ENCODE measurements at places on chromosomes 16 and 17. TPM values are rescaled to one million over a fixed set of nuclear protein-coding genes. Genes with fewer than 3 reads are reported as not detected.

MYLK3 gene
- 261 TPM for total RNA-seq

TAT gene
- not detected for total RNA-seq

DNA sequence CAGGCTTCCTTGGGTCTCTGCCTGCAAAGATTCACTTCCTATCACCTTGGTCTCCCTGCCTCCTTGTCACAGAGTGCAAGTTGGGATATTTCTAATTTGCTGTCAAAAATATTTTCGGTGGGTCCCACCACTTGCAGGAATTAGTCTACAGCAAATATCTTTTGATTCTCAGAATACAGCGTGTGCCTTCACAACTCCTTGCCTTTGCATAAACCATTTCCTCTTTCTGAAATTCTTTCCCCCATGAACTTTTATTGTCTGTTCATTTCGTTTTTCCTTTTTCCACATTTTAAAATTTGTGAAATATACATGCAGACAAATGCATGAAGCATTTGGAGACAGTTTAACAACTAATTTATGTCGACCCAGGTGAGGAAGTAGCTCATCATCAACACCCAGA, 60.0 kb downstream of the HS3ST3B1 start:
- DNase-seq, result no peak

KRTAP3-1 gene
- not detected for total RNA-seq

- no peak for DNase-seq
These were observed 131.4 kb upstream of the GSE1 start for GRCh38 chr16:85481738-85482137.

CCDC200 gene
- not detected for total RNA-seq

IGFALS gene
- total RNA-seq, result not detected

DNA sequence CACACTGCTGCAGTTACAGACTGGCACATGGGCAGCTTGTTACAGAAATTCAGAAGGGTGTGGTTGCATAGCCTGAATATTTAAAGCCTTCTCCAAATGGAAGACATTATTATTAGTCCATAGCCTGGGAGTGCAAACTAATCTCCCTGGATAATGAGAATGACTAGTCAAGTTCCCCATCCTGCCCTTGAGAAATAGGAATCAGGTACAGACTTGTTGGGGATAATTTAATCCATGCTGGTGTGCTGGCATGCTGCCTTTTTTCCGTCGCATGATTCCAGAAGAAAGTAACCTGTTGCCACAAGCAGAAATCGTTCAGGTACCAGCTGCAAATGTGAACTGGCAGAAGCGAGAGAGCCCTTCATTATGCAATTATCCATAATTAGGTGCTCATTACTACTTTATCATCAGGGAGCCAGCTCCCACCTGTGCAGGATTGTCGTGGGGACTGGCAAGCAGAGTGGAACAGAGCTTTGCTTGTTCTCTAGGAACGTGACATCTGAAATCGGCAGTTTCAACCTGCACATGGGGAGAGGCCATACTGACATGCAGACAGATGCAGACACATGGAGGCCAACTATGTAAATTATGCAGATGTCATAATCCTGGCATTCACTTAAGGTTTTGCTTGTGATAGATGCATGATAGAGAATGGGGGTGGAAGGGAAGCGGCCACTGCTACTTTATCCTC, 419.4 kb downstream of the PMP22 start:
- no peak for DNase-seq

MT1G gene
- not detected for total RNA-seq

ZNF747 gene
- total RNA-seq, result 5.7 TPM

TPSG1 gene
- total RNA-seq, result 0.30 TPM

- DNase-seq, result no peak
These were observed 177.4 kb upstream of the CDH5 start for GRCh38 chr16:66188917-66189725.

DNA sequence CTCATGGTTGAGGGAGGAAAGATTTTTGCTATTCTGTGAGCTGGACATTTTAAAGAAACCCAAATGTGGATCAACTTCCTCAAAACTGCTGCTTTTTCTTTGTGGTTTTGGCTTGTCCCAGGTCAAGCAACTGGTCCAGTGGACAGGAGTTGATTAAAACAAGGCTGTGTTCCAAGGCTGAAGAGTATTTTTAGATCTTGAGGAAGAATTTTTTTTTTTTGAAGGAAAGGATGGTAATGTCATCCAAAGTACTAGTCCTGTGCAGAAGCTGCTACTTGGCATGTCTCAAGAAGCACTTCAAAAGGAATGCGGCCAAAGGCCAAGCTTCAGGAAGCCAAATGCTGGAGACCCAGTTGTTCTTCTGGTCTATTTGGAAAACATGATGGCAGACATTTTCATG, 8.0 kb upstream of the MYH2 start:
- DNase-seq, result no peak

GRCh38 chr17:81859906-81860755, at the start of gene P4HB:
Gene P4HB, minus strand, starts transcription at chr17:81860535. Its CDS starts 64 bp downstream, at chr17:81860471.
- DNase-seq, result no peak

- DNase-seq, result no peak
These were observed 324.8 kb downstream of the PMP22 start for GRCh38 chr17:14940108-14940937.

SPATA32 gene
- not detected for total RNA-seq

- no peak for DNase-seq
These were observed 110.2 kb upstream of the ELAC2 start for GRCh38 chr17:13127921-13128602.

DNA sequence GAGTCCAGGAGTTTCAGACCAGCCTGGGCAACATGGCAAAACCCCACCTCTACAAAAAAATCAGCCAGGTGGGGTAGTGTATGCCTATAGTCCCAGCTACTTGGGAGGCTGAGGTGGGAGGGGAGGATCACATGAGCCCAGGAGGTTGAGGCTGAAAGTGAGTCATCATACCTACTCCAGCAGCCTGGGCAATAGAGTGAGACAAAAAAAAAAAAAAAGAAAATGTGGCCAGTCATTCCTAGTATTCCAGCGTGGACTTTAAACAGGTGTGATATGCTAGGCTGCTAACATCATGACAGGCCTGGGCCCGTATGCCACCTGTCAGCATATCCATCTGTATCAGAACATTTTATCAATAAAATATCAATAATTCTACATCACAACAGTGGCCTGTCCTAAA, 143.3 kb downstream of the AATF start:
- DNase-seq, result no peak

GRCh38 chr17:18172531-18173278, 10.9 kb upstream of the ALKBH5 start:
- DNase-seq, result no peak

DNA sequence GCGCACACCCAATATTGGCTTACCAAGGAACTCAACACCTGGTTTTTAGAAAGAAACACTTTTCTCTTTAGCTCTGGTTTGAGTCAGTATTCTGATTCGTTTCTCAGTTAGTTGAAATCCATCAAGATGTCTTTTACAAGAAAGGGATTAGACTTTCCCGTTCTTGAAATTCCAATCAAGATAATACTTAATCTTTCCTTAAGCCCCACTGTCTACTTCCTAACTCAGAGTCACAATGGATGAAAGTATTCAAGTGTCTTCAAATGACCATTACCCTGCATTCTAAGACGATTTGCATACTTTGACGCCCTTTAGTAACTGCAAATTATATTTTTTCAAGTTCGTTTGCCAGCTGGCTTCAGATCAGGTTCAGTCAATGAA, 189.8 kb downstream of the USP22 start:
- no peak for DNase-seq

GRCh38 chr17:1714427-1714979, 4.3 kb upstream of the TLCD2 start:
- DNase-seq, result peak; percentile 98

GRCh38 chr17:48751172-48751571, 22.6 kb upstream of the HOXB13 start:
- no peak for DNase-seq

GRCh38 chr17:55555772-55556171, 44.5 kb upstream of the SMIM36 start:
- DNase-seq, result peak; percentile 58

DNA sequence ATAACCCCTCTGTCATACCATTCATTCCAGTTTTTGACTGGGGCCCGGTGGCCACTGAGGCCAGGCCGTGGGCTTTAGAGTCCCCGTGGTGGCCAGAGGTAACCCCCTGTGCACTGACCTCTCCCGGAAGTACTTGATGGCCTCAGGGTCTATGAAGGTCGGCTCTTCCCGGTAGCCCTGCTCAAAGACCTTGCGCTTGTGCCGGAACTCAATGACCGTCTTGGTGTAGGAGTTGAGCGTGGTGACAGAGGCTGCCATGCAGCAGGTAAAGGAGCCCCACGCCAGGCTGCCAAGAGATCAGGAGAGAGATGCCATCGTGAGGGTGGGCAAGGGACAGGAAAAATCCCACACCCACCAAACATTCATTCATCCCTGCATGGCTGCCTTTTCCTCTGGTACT, 234.8 kb downstream of the GSG1L start:
- no peak for DNase-seq

TMIGD1 gene
- total RNA-seq, result not detected

DNA sequence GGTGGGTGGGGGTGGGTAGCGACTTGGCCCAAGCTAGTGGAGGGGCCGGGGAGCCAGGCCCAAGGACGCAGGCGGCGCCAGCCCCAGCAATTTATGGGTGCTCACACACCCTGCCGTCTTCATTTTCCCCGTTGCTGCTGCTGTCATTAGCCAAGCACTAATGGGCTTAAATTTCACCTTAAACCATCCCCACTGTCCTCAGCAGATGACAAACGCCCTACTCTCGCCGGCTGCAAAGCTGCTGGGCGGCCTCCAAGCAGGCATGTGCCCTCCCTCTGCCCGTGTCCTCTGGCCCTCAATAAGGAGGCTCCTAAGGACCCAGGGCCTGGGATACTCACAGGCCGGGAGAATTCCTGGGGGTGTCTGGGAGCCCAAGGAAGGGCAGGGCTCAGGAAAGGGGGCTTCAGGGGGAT, 66.1 kb downstream of the SREBF1 start:
- no peak for DNase-seq

ASIC2 gene
- total RNA-seq, result not detected

GRCh38 chr16:57852189-57852588, 49.9 kb upstream of the KIFC3 start:
- no peak for DNase-seq

DNA sequence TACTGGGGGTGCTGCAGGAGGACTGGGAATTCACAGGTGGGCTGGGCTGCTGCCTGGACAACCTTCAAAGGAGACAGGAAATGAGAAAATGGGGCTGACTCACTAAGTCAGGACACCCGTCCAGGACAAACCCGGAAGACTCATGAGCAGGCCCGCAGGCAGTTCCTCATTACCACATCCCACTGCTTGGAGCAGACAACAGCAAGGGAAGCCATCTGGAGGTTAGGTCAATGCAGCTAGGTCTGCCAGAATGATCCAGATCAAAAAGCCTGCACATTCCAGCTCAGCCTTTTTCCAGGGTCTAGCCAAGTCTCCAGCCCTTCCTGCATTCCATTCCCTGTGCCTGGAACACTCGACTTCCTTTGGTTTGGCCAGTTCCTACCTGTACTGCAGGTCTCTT, 536.5 kb upstream of the CDH11 start:
- no peak for DNase-seq

LLGL2 gene
- 4.1 TPM for total RNA-seq

- DNase-seq, result no peak
These were observed 51.2 kb downstream of the ABAT start for GRCh38 chr16:8725513-8726178.

DNA sequence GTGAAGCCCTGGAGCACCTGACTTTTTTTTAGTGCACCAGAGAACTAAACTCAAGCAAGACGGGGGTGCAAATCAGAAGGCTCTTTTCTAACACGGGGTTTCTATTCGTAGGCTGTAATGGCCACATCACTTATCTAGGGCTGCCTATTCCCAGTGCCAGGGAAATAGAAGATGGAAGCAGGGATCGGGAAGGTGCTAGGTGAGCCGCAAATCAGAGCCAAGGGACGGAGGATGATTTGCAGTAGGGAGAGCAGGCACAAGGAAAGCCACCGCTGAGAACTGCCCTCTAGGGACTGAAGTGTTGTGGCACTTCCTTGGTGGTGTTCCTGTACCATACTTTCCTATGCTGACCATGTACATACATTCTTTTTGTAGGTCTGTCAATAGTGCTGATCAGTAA, 7.8 kb upstream of the SLC46A1 start:
- DNase-seq, result no peak

GRCh38 chr17:72696721-72697120, 395.8 kb downstream of the SLC39A11 start:
- DNase-seq, result no peak

Data from Right ventricle myocardium inferior (tissue), 1 donor.